SJSA1 (cell line): ENCODE measurements at places on chromosomes 5 and 9. TPM values are rescaled to one million over a fixed set of nuclear protein-coding genes. Genes with fewer than 3 reads are reported as not detected.
A peak's percentile ranks its signal among the peaks of the same experiment; 100 is the strongest.

- no peak for DNase-seq
- H3K27me3 ChIP-seq, result no peaks in the 10 kb centered on the region
- H3K27ac ChIP-seq, result no peak overlapping the region
- H3K36me3 ChIP-seq, result no peaks in the 10 kb centered on the region
- H3K4me3 ChIP-seq, result no peak overlapping the region
These were observed 857.1 kb downstream of the TAF11L14 start for GRCh38 chr5:18491349-18491748.

DNA sequence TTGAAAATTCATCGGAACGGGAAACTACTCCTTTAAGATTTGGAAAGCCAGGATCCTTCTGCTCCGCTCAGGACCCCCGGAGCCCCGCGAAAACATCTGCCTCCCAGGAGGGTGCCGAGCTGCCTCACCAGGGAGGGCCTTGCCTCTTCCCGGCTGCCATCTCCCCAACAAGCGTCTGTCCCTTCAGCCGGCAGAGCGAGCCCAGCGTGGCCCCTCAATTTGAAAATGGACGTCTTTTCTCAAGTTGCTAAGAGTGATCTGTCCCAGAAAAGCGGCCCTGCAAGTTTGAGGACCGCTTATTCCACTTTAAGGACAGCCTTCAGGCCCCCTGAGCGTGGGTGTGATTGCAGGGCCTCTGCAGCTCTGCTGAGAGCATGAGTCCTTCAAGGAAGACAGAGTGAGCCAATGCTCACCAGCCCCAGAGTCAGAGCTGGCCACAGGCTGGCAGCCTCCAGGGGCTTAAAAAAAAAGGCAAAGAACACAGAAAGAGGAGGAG is 101.3 kb downstream of the PHF2 start:
- H3K4me1 ChIP-seq, result no peaks in the 10 kb centered on the region
- peak; percentile 24 for DNase-seq
- no peaks in the 10 kb centered on the region for H3K27me3 ChIP-seq
- no peak overlapping the region for H3K4me3 ChIP-seq
- no peak overlapping the region for H3K27ac ChIP-seq
- H3K36me3 ChIP-seq, result 0 out of 2 replicates have a peak, but pooled peaks cover 2% of the 10 kb centered on the region

RNF183 gene
- not detected in 2 replicates for total RNA-seq

GRCh38 chr9:113503131-113503541 is 39.6 kb downstream of the RGS3 start:
- no peak for DNase-seq
- peaks cover 21% of the 10 kb centered on the region for H3K4me1 ChIP-seq
- no peaks in the 10 kb centered on the region for H3K27me3 ChIP-seq
- no peaks in the 10 kb centered on the region for H3K36me3 ChIP-seq

DNA sequence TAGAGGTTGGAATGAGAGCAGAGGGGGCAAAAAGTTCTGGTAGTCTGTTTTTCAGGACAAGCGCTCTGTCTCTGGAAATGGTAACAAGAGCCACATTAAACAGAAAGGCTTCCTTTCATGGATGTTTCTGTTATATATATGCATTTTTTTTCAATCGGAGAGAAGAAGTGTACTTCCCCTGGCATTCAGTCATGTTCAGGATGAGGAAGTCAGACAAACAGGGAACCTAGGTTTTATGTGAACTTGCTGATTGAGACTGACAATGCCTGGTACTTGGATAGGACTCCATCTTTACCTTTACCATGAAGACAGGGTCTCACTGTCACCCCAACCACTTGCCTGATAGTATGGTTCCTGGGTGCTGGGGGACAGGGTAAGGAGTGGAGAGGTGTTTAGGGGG is 30.1 kb upstream of the ZBED3 start:
- H3K27me3 ChIP-seq, result no peaks in the 10 kb centered on the region; the same call in 1 of the 2 replicates
- H3K4me1 ChIP-seq, result no peaks in the 10 kb centered on the region
- H3K36me3 ChIP-seq, result no peaks in the 10 kb centered on the region
- H3K27ac ChIP-seq, result no peak overlapping the region

DNA sequence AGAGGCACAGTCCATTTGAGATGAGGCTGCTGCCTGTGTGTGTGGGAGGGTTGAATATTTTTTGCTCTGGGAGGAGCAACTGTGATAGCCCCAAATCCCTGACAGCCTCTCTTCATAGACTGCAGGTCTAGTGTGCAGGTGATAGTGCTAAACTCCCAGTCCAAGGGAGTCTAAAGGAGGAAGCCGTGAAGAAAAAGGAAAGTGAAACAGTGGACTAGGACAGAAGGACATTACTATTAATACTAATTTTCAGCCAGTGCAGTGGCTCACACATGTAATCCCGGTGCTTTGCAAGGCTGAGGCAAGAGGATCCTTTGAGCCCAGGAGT is 295.0 kb downstream of the PDE4D start:
- DNase-seq, result no peak
- no peak overlapping the region for H3K27ac ChIP-seq
- no peak overlapping the region for H3K4me3 ChIP-seq
- H3K4me1 ChIP-seq, result peaks cover 7% of the 10 kb centered on the region
- no peaks in the 10 kb centered on the region for H3K27me3 ChIP-seq

PDE6A gene
- total RNA-seq, result 0.05 TPM in 1 of 2 replicates, not detected in the other
